ENCODE measurements at places on chromosomes 12 and 14.

GRCh38 chr14:41899416-41899815 lies 292.7 kb downstream of the LRFN5 start:
- no peak for DNase-seq

- DNase-seq: no peak
Measured at GRCh38 chr12:104463368-104463767, 6.6 kb downstream of the CHST11 start.

DNA sequence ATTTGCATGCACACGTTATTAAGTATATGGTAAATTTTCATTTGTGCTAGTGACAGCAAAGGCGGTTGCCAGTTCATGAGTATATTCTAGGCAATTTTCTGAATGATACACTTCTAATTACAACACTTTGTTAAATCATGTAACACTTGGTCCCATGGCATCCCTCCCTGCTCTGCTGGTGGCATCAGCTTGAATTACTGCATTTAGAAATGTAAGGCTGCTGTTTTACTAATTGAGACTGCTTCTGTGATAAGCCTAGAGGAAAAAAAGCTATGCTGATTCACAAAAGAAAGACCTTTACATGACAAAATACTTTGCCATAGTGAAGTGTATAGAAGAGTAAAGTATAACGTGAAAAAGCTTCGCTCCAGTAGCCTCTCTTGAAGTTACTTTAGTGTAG lies 636.1 kb downstream of the KCNH5 start:
- DNase-seq: no peak

GRCh38 chr14:23624830-23625404 lies 11.2 kb upstream of the DHRS2 start:
- DNase-seq: no peak

GRCh38 chr14:72513965-72514659 lies 379.8 kb downstream of the DPF3 start:
- DNase-seq: peak; percentile 39

- DNase-seq: no peak
Measured at GRCh38 chr12:81987371-81987770, 228.2 kb upstream of the PPFIA2 start.

DNA sequence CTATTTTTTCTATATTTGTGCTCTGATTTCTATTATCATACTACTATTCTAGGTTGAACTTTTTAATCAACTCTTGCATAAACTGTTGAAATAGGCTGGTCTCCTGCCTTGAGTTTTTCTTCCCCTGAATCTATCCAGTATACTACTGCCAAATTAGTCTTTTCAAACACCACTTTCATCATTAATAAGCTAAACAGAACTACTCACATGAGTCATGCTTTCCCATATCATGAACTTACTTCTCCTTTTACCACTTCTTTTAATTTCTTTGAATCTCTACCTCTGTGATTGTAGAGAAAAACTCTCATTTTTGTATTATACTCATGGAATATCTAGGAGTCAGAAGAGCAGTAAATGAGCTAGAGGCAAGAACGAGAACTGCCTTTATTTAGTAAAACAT lies 340.3 kb upstream of the PDE3A start:
- DNase-seq: no peak

- DNase-seq: no peak
Measured at GRCh38 chr12:45216983-45217485, 1.1 kb downstream of the ANO6 start.

DNA sequence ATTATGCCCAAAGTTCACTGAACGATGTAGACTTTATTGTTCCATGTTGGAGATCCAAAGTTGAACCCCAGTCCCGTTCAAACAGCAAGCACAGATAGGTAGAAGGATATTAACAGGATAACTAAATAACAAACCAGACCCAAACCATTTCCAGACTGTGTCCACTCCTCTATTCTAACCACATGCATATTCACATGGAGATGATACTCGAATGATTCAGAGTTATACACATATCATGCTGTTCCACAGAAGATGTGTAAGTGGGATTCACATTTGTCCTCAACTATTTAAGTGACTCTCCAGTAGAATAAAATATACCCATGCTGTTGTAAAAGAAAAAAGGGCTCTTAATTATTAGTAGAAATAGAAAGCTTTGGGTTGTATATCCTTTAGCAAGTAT lies 185.9 kb downstream of the ITPR2 start:
- no peak for DNase-seq
